ENCODE measurements at places on chromosomes 3 and 15.
A peak's percentile ranks its signal among the peaks of the same experiment; 100 is the strongest.

DNA sequence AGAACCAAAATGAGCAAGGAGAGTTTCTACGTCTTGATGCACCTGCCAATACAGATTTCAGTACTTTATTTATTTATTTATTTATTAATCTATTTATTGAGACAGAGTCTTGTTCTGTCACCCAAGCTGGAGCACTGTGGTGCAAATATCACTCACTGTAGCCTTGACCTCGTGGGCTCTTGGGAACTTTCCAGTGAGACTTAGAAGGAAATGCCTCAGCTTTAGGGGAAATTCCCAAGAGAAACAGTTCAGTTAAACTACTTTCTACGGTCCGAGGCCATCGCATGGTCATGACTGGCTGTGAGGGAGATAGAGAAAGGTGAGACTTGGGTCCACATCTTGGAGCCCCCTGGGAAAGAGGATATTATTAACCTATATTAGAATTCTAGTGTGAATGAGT lies 47.0 kb upstream of the HERC1 start:
- DNase-seq: peak; percentile 37

DNA sequence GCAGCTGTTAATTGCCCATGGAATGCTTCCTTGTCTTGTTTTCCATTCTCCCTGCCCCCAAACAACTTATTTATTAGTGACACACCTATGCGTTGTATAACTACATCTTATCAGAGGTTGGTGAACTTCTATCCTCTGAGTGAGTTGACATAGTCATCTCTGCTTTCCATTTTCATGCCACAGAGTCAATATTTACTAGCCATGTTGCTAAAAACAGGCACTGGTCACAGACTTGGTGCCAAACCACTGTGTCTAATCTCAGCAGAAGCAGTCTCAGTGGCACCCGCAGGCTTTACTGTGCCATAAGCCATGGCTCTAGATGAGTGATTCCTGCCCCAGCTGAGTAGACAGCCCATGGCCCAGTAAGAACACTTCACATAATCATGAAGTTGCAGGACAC lies 26.5 kb downstream of the DAPK2 start:
- no peak for DNase-seq

DNA sequence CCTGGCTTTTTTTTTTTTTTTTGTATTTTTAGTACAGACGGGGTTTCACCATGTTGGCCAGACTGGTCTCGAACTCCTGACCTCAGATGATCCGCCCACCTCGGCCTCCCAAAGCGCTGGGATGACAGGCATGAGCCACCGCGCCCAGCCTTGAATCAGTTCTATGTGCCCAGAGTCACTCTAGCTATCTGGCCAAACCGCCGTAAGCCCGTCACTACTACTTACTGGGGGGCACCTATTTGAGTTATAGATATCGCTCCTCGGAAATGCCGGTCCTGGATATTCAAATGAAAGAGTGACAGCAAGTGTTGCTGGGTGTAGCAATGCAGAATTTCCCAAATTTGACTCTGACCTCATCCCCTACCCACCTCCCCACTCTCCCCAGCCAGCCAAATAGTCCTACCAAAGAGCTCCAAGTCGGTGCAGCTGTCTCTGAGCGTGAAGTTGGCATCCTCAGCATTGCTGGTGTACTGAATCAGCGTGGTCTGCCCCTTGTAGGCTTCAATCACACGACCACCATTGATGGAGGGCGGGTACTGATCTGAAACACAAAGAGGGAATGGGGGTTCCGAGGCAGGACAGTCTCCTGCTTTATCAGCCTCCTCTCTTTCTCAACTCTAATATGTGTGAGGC lies 38.1 kb downstream of the MUC20 start:
- no peak for DNase-seq

DNA sequence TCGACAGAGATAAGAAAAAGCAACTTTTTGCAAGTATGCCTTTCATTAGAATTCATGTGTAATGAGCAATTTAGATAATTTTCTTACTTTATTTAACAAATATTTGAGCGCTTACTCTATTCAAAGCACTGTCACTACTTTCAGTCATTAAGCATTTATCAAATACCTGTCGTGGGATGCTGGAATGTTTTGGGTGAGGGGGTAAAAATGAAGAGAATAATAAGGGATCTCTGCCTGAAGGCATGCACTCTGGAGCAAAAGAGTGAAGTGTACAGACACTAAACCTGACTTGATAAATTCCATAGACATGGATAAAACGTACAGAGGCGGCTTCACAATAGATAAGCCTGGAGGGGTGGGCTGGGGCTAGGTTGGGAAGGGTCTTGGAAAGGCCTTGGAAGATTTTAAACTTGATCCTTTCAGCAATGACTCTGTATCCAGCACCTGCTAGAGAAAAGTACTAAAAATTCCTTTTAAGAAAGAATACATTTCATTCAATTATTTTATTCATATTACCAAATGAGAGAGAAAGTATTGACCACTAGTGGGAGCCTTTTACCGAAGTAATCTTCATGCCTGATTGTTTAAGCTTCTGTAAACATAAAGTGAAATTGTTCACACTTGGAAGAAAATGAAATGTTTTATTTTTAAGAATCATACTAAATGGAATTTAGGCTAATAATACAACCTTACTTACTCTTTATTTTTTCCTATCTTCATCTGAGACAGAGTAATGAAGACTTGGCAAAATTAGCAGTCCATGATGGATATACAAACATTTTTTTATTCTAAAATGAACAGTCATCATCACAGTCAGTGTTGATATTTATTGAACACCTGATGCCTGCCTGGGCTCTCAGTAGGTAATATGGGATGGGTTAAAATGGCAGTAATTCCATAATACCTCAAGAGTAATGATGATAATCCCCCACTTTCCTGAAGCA lies 113.2 kb downstream of the PPP2R3A start:
- no peak for DNase-seq

DNA sequence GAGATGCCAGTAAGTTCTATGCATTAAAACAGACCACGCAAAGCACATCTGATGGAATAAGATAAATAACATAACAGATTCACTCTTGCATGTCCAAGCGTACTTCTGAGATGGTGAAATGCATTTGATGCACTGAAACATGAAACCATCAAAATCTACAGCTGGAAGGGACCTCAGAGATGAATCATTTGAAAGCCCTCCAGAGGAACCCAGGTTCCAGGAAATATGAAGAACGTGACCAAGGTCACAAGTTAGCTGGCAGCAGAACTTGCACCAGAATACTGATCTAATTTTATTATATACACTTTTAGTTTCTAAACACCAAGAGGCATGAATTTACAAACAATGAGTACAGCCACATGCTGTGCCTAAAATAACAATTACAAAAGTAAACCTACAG lies 957.1 kb downstream of the FHIT start:
- DNase-seq: peak; percentile 55

DNA sequence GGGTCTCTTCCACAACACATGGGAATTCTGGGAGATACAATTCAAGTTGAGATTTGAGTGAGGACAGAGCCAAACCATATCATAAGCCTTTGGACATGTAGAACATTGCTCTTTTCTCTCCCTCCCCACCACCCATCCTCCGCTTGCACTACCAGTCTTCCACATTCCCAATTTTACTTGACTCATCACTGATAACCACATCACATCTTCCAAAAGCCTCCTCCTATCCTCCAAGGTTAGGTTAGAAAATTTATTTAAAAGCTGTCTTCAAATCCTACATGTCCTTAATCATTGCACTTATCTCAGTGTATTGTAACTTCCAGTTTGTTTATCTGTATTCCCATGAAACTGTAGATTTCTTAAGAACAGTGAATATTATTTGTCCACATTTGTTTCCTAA lies 10.4 kb downstream of the ZBED2 start:
- DNase-seq: no peak

DNA sequence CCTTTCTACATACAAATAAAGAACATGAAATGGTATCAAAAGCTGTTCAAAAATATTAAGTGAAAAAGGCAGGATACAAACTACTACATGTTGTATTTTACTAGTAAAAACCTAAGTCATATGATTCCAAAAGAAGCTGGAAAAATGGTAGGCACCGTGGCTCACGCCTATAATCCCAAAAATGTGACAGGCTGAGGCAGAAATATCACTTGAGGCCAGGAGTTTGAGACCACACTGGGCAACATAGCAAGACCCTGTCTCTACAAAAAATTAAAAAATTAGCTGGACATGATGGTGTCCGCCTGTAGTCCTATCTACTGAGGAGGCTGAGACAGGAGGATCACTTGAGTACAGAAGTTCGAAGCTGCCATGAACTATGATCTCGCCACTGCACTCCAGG lies 1.7 kb downstream of the EMC7 start:
- DNase-seq: no peak

DNA sequence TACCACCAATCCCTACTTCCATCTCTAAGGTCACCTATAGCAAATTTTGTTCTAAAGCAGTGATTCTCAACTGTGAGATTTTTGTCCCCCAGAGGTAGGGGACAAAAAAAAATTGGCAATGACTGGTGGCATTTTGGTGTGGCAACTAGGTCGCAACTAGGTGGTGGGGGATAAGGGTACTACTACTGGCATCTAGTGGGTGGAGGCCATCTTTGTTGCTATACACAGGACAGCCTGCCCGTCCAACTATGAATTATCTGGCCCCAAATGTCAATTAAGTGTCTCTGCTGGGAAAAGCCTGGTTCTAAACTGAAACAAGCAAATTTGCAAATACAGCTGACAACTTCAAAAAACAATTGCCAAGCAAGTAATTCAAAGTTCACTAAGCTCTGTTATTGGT lies 1.4 kb downstream of the MTMR10 start:
- DNase-seq: no peak

- DNase-seq: no peak
Observed at GRCh38 chr15:87080547-87080946, 1000.9 kb downstream of the AGBL1 start.

DNA sequence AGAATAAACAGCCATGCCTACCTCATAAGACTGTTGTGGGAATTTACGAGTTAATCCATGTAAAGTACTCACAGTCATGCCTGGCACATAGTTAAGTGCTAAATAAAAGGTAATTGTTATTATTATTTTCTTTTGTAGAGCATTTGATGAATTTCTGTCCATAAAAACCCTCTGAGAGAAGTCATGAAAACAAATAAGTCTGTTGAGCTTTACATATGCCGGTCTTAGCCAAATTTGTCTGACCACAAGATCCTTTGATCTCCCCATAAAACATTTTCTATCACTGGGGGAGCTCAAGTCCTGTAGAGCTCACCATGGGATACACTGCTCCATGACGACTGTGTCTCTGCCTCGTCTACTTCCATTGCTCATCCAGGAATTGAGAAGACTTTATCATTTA lies 114.0 kb downstream of the MAGI1 start:
- DNase-seq: no peak

DNA sequence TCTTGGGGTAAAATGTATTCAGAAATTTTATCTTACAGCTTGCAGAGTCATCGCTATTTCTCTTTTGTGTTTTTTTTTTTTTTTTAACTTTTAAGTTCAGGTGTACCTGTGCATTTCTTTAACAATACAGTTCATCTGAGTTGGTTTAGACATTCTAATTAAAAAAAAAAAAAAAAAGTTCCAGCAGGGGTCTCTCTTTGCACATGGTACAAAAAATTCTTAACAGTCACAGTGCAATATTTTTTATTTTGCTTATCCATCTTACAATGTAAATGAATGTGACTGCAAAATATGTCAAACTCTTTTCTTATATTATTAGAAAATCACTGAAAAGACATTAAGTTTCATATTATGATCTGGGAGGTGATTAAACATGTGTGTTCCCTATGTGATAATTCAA lies 47.5 kb upstream of the SLC9A9 start:
- DNase-seq: no peak

DNA sequence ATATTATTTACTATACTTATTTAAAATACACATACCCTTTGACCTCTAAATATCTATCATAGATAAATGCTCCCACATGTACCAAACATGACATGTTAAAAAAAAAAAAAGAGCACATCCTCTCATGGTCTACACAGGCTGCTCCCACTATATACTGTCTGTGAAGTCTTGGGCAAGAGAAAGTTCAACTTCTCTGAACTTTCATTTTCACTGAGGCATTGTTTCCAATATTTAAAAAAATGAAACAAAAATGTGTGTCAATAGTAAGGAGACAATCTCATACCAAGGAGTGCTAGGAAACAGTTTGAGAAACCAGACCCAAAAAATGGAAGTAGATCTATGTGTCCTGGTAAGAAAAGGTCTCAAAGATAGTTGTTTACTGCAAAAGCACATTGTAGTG lies 29.3 kb downstream of the SLC4A7 start:
- DNase-seq: no peak

DNA sequence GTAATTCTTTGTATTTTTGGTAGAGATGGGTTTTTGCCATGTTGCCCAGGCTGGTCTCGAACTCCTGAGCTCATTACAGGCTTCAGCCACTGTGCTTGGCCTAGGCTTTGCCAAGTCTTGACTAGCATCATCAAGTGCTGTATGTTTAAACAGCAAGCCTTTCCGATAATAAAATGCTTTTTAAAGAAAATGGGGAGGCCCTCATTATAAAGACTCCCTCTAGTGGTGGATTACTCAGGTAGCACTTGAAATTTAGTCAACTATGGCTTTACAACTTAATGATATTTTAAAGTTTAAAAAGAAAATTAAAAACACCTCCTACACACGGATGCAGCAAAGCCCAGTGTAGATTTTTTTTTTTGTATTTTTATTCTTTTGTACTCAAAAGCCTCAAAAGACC lies 213.6 kb downstream of the GAP43 start:
- DNase-seq: no peak

DNA sequence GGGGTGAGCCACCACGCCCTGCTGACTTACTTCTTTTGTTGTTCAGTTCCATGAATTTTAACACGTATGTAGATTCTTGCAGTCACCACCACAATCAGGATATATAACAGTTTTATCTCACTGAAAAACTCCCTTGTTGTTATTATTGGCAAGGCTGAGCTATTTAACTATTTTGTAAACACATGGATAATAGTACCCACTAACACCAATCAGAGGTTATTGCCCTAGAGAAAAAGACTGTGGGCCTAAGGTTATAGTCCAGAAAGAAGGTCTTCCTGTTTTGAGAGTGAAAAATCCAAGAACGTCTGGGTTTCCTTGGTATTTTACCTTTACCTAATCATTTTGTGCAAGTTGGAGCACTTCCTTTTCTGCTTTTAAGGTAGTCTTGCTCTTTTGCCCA lies 9.5 kb downstream of the ZWILCH start:
- DNase-seq: no peak

DNA sequence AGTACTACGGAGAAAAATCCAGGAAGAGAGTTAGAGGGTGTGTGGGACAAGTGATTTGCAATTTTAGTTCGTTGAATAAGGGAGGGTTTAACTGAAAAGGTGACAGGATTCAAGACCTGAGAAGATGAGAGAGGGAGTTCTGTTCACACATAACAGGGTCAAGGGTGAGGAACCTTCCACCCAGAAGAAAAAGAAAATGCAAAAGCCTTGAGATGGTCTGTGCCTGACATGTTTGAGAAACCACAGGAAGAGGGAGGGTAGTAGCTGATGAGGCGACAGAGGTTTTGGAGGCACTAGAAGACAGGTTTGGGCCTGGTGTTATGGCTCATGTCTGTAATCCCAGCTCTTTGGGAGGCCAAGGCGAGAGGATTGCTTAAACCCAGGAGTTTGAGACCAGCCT lies 591 bp upstream of the SLC25A20 start:
- no peak for DNase-seq

- DNase-seq: no peak
Observed at GRCh38 chr15:39344662-39345141, 236.2 kb upstream of the THBS1 start.

GRCh38 chr3:180421221-180421620 lies 180.7 kb upstream of the TTC14 start:
- DNase-seq: no peak

GRCh38 chr15:63233667-63234423 lies 43.6 kb upstream of the APH1B start:
- peak; percentile 83 for DNase-seq

Data from brain microvascular endothelial cell (primary cell).